ENCODE measurements at places on chromosomes 13 and 19. TPM values are rescaled to one million over a fixed set of nuclear protein-coding genes. Genes with fewer than 3 reads are reported as not detected.

DNA sequence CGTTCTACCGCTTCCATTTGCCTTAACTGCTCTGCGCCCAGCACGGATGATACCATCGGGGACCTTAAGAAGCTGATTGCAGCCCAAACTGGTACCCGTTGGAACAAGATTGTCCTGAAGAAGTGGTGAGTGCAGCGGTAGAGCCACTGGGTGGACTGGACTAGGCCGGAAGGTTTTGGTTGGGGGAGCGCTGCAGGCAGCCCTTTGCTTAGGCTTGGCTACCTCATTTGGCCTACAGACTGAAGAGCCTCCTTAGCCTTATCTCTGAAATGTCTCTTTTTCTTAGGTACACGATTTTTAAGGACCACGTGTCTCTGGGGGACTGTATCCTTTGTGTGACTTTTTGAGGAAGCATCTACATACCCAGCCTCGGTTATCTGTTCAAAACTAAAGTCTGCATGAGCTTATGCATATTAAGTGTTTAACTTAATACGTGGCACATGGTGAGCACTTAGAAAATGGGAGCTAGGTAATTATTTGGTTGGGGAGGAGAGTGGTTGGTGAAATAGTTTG is 889 bp downstream of the UBL5 start:
- no peak for DNase-seq

DNA sequence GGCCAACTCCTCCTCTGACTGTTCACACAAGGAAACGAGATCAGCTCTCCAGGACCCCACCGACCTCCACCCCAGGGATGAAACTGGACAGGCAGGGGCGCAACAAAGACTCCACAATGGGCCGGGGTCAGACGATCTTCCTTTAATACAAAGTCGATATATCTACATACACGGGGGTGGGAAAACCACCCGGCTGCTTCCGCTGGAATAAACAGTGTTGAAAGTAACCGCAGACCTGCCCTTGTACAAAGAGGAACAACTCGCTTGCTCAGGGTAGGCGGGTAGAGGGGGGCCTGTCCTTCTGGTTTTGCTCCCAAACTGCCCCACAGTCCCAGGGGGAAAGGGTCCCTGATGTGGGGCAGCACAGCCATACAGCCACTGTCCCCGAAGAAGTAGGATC is 135.2 kb downstream of the PTPRS start:
- DNase-seq: no peak

- peak; percentile 83 for DNase-seq
Observed at GRCh38 chr19:13172346-13173138, 22.3 kb downstream of the IER2 start.

The SLC7A9 gene
- total RNA-seq: not detected

The BEST2 gene
- not detected for total RNA-seq

- DNase-seq: no peak
Observed at GRCh38 chr13:66716538-66716937, 513.6 kb downstream of the PCDH9 start.

- no peak for DNase-seq
Observed at GRCh38 chr19:50494186-50495019, 16.6 kb downstream of the JOSD2 start.

DNA sequence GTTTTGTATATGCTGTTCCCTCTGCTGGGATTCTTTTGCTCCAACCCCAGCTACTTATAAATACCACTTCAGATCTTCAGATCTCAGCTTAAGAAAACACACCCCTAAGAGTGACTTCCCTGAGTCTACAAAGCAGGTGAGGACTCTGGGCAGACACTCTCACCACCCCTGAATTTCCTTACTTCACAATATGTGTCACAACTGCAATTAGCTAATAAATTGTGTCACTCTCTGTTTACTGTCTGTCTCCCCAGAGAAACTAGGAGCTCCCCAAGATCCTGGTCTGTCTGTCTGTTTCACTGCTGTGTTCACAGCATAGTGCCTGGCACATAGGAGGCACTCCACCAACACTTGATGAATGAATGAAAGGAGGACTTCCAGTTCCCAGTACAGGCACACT is 14.4 kb downstream of the CEBPA start:
- DNase-seq: no peak

- DNase-seq: no peak
Observed at GRCh38 chr19:31483226-31483857, 134.1 kb upstream of the TSHZ3 start.

GRCh38 chr13:74870865-74871264 is 611.1 kb downstream of the TBC1D4 start:
- DNase-seq: peak; percentile 61

GRCh38 chr19:45590300-45591003 is 5.8 kb upstream of the OPA3 start:
- no peak for DNase-seq

- DNase-seq: peak; percentile 28
Observed at GRCh38 chr13:21638319-21639282, 32.3 kb upstream of the FGF9 start.

GRCh38 chr19:38202504-38202903 is 21.5 kb downstream of the DPF1 start:
- no peak for DNase-seq

DNA sequence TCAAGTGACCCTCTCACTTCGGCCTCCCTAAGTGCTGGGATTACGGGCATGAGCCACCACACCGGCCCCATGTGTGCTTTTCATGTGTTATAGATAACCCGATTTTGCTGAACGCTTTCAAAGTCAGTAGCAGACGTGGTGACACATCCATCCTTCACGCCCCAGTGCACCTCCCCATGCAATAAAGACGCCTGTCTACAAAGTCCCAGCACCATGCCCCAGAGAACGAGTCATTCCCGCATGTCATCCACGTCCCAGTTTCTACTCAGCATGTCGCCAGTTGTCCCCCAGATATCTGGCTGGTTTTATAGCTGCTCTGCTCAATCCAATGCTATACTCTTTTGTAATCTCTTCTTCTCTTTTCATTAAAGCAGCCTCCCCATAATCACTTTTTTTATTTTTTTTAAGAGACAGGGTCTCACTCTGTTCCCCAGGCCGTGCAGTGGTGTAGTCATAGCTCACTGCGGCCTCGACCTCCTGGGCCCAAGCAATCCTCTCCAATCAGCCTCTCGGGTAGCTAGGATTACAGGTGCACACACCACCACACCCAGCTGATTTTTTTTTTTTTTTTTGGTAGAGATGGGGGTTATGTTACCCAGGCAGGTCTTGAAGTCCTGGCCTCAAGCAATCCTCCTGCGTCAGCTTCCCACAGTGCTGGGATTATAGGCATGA is 42.5 kb downstream of the DNM2 start:
- DNase-seq: no peak

- DNase-seq: no peak
Observed at GRCh38 chr13:31250435-31250834, 50.7 kb downstream of the B3GLCT start.

DNA sequence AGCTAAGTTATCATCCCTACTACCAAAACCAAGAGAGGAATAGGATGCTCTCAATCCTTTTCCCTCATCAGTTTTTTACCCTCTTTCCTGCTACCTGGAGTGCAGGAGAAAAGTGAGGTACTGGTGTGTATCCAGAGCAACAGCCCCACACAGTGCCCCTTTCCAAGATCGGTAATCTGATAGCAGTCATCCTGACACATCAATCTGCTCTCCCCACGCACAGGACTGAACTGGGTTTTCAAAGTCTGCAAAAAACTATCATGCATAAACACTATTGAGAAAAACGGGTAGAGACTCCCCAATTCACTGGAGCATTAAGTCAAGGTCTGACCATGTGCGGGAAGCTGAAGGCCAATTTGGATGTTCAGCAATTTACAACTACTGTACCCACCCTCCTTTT is 284.8 kb downstream of the RBM26 start:
- no peak for DNase-seq

DNA sequence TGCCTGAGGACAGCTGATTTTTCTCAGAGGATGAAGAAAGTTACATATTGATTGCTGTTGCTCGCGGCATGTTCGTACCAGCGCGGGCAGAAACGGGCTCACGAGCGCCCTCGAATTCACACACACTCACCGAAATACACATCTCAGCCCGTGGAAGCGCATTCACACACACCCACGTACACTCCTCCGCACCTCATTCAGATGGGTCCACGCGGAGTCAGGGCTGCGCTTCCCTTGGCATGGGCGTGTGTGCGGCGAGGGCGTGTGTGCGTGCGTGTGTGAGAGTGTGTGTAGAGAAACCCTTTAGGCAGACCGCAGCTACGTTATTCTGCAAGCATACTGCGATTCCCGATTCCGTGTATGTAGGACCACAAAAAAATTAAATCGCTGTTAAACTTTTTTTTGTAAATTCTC is 2.1 kb upstream of the PCDH17 start:
- no peak for DNase-seq

The RPL28 gene
- total RNA-seq: 1,738 TPM

Measured in endothelial cell of umbilical vein (primary cell).